Pulmonary artery endothelial cell (primary cell): ENCODE measurements at places on chromosomes 16 and 17.

GRCh38 chr17:80818871-80819270 lies 172.8 kb upstream of the CHMP6 start:
- no peak for DNase-seq

- DNase-seq = no peak
Measured at GRCh38 chr16:51106535-51106934, 44.5 kb downstream of the SALL1 start.

DNA sequence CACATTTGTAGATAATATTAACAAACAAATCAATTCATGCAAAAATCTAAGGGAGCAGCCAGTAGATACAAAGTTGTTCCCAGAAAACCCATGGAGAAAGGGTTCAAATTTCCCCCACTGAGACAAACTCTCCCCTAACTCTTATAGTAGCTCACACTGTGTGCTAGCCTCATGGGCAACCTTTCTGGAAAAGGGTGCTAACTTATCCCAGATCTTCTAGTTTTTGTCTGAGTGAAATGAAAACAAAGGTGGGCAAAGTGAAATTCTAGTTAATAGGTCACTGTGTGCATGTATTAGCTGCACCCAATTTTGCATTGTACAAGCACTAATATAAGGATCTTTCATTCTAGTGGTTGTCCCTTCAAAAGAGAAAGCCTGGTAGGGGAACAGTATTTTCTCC lies 9.9 kb upstream of the USP32 start:
- DNase-seq = no peak

- no peak for DNase-seq
Measured at GRCh38 chr16:30989469-30990047, 4.6 kb downstream of the HSD3B7 start.

DNA sequence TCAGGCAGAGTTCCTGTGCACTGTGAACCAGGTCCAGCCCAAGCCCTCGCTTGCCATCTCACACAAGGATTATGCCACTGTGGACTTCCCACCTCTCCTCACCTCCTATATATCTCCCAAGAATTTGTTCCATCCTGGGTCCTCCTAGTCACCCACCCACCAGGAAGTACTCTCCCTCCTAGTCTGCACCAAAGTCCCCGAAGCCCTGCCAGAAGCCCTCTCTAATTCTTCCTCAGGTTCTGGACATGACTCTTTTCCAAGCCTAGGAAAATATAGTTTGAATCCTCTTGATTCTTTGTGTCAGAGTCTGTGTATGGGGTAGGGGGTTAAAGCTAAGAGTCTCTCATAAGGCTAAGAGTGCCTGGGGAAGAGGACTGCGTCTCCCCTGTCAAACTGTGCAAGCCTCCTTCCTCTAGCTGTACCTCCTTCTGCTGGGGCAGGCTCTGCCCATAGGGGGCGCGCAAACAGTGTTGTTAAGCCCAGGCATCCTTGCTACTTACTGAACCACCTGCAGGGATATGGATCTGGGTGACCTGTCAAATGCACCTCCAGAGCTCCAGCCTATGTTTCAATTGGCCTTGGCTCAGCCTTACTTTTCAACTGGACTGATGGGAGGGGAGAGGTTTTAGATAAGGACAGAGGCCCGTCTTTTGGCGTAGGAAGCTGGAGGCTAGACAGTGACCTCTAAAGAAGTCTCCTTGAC lies 16.6 kb upstream of the DLX4 start:
- peak; percentile 39 for DNase-seq

DNA sequence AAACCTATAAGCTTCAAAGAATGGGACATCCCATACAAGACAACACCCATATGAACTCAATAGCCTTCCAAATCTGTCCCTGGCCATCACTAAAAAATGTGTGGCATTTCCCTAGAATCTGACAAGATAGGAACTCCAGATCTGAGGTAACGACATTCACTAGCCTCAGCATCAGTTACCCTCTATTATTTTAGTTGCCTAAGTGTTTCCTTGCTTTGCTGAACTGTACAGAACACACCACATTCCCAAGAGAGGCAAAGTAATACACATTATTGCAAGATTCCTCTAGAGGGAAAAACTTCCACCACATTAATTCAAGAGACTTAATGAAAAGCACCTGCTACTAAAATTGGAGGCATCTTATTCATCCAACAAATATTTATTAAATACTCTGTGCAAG lies 5.0 kb downstream of the LSM12 start:
- DNase-seq = no peak

- DNase-seq = no peak
Measured at GRCh38 chr17:81920612-81921536, 2.9 kb upstream of the SIRT7 start.

DNA sequence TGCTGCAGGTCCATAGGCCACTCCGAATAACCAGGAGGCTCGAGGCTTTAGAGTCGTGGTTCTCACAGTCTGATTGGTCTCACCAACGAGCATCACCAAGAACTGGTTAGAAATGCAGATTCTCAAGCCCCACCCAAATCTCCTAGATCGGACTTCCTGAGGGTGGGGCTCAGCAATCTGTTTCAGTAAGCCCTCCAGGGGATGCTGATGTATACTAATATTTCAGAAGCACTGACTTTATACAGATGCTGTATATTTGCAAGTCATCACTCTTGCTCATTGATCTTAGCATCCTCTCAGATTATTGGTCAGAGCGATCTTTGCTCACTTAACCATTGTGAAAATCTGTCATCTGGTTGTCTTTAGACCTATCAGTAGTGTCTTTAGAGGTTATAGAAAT lies 4.4 kb upstream of the VAC14 start:
- DNase-seq = no peak

DNA sequence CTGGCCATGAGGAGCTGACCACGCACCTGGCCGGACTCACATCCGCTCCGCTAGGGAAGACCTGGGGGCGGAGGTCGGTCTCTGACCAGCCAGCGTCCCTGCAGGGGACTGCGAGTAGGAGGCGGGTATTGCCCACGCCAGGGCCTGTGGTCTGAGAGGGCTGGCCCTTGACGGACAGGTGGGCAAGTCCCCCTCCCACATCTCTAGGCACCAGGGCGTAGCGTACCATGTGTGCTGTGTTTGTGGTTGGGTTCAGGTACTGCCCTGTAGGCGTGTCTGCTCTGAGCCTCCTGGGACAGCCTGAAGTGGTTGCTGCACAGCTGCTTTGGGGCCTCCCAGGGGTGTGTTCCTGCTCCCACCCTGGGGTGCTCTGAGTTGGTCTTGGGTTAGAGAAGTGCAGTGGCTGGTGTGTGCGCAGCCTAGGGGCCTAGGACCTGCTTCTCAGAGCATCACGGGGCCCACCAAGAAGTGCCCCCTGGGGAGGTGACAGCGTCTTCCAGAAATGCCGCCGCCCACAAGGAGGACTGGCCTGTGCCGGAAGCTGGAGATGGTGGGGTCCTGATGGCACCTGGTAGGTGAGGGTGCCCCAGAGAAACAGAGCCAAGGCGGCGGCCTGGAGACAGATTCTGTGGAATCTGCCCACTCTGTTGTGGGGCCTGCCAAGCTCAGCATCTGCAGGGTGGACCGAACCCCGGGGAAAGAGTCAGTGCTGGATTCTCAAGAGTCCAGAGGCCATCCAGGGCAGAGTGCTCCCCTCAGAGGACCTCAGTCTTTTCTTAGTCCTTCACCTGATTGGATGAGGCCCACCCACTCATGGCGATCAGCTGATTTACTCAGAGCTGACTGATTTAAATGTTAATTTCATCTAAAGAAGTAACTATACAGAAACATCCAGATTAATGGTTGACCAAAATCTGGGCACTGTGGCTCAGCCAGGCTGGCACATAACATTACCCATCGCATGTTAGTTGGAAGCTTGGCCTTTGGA lies 48.3 kb downstream of the WDR45B start:
- no peak for DNase-seq

GRCh38 chr17:72614476-72614870 lies 478.0 kb downstream of the SLC39A11 start:
- no peak for DNase-seq

GRCh38 chr16:67013823-67014633 lies 14.9 kb upstream of the CBFB start:
- DNase-seq = no peak

DNA sequence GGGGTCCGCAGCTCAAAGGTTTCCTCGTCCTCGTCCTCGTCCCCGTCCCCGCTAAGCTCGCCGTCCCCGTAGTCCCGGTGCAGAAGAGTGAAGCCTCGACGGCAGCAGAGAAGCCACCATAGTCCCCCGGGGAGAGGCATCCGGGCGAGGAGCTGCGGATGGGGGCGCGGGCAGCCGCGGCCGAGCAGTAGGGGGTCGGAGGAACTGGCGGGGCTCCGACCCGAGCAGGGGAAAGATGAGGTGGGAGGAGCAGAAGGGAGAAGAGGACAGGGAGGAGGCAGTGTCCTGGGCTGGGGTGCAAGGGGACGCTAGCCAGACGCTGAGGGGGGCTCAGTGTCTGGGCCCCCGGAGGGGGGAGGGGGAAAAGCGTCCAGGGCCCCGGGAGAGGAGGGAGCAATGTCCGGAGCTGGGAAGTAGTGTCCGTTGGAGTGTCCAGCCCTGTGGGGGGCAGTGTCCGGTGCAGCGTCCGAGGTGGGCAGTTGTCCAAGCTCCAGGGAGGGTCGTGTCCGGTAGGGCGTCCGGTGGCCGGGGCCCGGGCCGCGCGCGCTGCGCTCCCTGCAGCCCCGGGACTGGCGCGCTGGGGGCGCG lies at the start of gene PLEKHH3:
PLEKHH3 (minus strand) TSS at position 571 of the 588 bp plus-strand sequence; CDS start at position 140, 431 bp downstream.
- no peak for DNase-seq

DNA sequence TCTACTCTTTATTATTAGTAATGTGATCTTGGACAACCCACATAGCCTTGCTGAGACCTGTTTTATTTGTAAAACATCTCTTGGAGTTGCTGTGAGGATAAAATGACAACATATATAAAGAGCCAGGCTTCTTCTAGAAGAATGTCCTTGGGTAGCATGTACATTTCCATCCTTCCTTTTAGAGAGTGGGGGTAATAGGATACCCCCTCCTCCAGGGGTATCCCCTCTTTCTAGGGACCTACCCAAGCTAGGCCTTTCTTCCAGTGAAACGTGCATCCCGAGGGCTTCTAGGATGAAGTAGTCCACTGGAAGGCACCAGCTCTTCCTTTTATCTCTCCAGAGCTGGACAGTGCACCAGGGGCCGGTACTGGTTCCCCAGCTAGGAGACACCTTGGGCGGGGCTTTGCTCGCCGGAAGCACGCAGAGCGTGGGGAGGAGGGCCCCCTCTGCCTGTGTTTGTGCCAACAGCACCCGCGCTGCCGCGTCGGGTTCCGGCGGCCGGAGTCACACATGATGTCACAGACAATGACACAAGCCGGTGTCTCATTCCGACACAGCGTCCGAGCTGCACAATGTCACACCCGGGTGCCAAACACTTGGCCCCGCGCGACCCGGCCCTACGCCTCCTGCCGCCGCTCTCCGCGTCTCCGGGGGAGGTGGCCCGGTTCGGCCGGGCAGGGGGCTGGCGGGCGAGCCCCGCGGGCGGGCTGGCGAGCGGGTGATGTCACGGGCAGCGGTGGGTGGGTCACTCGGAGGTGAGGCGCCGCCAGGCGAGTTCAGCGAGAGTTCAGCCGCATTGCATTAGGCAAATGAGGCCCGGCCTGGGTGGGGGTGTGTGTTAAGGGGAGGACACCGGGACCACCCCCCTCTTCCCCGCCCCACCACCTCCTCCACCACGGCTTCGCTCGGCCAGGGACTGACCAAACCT lies 23.4 kb downstream of the GJD3 start:
- no peak for DNase-seq

DNA sequence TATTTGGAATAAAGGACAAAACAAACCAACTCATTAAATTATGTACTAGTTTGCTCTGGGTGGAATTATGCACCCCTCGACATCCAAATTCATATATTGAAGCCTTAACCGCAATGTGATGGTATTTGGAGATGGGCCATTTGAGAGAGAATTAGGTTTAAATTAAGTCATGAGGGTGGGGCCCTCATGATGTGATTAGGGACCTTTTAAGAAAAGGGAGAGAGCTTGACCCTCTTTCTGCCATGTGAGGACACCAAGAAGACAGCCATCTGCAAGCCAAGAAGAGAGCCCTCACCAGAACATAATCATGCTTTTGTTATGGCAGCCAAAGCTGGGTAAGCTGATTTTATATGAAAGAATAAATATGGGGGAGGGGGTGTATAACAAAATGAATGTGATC lies 2.0 kb downstream of the C16orf87 start:
- no peak for DNase-seq

- no peak for DNase-seq
Measured at GRCh38 chr17:78307887-78308638, 51.8 kb downstream of the SOCS3 start.

GRCh38 chr17:73552300-73553048 lies 91.8 kb downstream of the SDK2 start:
- no peak for DNase-seq
